Activated T-helper 9 cell treated with anti-CD3 and anti-CD28 coated beads, Interleukin-2, amount 50 U/mL, for 16 hours (primary cell): ENCODE measurements at places on chromosomes 12 and 14.

DNA sequence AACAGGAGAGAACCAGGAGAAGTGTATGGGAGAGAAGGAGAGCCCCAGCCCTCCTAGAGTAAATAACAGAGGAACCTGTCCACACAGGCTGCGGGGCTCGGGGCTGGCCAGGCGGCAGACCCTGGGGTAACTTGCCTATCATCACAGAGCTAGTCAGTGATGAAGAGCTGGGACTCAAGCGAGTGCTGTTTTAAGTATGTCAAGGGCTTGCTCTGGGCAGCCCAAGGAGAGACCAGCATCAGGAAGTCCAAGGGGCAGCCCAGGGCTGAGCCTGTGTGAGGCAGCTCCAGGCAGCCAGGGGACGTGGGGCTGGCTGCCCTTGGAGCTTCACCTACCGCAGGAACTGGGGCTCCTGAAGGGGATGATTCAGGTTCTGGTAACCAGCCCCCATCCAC is 10.0 kb downstream of the VWF start:
- DNase-seq, result no peak

GRCh38 chr12:102169922-102170621 is 27.6 kb downstream of the PMCH start:
- DNase-seq, result no peak

DNA sequence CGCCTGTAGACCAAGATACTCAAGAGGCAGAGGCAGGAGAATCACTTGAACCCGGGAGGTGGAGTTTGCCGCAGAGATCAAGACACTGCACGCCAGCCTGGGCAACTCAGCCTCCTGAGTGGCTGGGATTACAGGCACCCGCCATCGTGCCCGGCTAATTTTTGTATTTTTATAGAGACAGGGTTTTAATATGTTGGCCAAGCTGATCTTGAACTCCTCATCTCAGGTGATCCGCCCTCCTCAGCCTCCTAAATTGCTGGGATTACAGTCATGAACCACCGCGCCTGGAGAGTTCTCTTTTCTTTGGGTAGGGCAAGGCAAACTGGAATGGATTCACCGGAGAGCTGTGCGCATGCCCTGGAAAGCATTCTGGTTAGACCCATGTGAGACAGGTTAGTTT is 179.3 kb upstream of the ALG10B start:
- no peak for DNase-seq

DNA sequence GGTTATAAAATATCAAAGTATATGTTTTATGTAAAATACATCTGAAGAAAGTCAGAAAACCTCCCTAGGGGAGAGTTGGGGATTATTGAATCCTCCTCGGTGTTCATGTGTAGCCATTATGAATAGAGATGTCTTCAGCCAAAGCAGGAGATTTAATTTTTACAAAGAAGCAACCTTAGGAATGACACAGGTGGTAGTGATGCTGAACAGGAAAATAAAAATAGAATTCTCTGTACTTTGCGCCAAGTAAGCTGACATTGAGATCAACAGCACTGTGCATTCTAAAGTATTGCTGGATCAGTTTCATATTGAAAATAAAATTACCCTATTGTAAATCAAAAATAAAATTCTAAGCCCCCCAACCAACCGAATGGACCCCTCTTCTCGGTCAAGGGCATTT is 132.8 kb upstream of the TRHDE start:
- no peak for DNase-seq

DNA sequence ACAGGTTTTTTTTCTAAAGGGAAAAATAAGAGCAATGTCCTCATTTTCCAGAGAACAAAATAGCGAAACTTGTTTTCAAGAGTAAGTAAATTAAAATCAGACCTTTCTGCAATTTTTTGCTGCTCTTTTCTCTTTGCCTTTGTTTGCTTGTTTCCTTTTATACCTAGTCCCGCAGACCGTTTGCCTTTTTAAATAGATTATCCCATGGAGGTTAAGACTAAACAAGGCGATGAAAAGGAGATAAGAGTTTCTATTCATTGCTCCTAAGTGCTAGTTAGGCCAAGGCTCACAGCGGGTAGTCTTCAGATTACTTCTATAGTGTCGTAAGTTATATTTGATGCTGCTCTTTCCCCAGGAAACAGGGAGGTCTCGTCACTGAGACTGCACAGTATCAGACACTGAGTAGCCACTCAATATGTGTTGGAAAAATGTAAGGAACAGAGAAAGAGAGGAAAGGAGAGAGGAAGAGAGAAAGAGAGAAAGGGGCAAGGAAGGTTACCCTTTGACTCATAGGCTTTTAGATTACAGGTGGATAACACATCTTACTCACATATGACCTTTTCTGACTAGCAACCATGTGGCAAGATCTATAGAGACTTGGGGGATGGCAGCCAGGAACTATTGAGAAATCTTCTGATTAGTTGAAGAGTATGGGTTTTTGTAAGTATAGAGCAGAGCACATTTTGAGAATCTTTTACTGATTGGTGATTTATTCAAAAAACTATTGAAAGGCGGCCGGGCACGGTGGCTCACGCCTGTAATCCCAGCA is 107.5 kb upstream of the PARP11 start:
- DNase-seq, result no peak

DNA sequence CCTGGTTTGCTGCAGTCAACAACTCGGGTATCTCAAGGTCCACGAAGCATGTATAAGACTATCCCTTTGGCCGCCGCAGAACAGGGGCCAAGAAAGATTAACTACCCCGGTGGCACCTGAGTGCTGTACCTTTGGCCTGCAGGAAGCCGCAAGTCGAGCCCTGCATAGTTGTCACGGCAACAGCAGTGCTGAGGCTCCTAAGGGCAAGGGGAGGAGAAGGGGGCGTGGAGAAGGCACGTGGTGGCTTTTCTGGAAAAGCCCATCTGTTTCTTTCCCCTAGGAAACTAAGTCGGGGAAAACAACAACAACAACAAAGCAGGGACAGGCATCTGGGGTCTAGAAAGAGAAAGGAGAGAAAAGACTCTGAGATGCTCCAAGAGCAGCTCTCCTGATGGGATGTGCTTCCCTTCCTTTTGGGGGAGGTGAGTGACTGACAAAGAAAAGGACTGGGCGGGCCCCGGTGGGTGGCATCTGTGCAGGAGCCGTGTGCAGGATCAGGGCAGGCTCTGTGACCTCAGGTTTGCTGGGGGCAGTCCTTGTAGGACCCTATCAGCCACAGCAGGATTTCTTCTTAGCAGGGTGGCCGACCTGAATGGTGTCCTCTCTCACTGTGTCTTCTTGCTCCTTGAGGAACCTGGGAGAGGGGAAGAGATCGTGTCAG is 123.9 kb downstream of the PRMT8 start:
- no peak for DNase-seq

DNA sequence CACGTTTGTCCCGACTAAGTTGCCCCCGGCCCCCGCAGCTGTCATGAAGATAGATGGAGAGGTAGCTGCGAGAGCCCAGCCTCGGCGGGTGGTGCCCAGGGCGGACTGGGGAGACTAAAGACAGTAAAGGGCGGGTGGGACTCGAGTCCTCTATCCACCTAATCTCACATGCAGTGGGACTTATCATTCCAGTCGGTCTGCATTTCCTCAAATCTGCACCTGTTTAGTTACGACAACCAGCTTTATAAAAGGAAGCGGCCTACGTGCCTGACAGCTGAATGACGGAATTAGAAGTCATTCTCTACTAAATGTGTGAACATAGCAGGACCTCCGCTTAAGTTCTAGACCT is 109.8 kb upstream of the EGLN3 start:
- DNase-seq, result no peak

GRCh38 chr12:7645395-7646177 is 20.1 kb downstream of the APOBEC1 start:
- DNase-seq, result peak; percentile 2

- no peak for DNase-seq
Observed at GRCh38 chr14:47674543-47675465, 601 bp downstream of the MDGA2 start.

DNA sequence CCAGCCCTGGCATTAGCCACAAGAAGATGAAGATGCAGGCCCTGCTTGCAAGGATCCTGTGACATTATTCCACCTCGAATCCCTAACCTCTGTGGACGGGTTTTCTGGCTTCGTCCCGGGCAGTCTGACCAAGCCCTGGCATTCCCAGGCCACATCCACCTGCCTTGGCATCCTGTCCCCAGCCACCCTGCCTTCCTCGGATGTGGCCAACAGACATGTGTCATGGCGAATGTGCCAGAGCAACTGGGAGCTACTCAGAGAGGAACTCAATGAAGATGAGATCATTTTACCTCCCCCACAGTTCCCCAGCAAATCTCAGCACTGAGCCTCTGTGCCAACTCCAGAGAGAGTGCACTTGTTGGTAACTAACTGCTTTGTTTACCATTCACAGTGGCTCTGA is 33.5 kb upstream of the KCNA5 start:
- DNase-seq, result no peak

DNA sequence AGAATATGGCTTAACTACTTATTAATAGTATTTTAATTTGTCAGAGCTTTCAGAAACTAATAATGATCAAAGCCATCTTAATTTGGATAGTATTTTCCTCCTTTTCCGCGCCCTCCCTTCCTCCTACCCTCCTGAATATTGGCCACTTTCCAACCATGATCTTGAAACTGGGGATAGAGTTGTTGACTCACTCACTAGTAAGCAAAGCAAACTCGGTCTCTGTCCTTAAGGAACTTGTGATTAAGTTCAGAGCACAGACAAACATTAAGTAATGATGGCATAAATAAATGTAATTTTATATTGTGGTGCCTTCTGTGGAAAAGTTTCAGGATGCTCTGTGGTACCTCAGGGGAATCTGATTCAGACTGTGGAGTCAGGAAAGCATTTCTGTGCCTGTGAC is 75.7 kb downstream of the LRRK2 start:
- no peak for DNase-seq

DNA sequence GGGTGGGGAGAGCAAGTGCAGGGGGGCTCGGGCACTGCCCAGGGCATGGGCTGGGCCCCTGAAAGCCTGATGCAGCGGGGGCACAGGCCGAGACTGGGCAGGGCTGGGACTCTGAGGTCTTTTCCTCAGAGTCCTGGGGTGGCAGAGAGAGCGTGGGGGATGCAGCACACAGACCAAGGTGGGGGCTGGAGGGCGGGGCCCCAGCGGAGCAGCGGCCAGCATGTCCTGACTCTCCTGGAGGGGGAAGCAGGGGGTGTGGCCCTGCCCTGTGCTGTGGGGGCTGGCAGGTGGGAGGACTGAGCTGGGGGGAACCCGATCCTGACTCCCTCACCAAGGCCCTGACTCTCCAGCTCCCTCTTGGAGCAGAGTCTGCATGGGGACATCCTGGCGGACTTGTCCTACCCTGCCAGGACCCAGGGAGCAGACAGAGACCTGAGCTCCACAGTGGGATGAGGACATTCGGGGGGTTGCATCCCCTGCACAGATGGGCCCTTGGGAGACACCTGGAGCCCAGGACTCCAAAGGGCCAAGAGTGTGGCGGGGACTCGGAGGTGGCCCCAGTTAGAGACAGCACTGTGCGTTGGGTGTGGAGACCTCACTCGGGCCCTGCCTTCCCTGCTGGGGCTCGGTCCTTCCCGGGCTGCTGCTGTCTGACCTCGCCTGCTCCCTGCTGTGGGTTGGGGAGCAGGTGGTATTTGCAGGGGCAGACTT is 326.1 kb downstream of the TMEM121 start:
- DNase-seq, result no peak

DNA sequence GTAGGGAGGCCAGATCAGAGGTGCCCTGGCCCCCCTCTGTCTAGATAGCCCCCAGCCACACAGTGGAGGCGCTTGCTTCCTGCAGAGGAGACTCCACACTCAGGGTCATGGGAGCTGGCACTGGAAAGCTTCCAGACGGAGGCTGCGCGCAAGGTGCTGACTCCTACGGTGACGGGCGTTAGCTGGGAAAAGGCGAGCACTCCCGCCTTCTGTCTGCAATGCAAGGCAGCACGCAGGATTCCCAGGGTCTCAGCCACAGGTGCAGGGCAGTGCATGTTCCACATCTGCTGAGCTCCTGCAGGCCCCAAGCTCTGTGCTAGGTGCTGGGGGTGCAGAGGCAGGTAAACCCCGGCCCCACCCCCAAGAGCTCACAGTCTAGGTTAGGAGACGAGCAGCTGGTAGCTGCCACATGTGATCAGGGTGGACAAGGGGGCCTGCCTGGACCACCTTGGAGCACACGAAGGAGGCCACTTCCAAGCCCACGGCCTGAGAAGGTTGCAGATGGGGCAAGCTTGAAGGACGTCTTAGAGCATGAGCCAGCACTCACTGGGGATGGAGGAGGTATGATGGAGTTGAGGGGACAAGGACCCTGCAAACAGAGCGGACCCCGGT is 310.9 kb upstream of the DIO3 start:
- no peak for DNase-seq

DNA sequence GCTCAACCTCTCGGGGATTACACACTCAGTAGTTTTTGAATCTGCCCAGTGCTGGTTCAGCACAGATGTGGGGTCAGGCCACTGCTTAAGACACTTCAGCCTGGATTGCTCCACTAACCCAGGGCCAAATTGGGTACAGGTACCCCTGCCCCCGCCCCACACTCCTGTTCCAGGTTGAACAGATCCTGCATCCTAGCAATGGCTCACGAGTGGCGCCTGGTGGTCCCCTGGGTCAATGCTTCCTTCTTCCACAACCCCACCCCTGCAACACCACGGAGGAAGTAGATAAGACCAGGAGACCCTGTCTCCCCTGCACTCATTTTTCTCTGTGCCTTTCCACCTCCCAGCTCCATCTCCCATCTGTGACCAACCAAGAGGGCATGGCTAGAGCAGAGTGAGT is 108.4 kb downstream of the ESRRB start:
- no peak for DNase-seq

GRCh38 chr12:674272-674781 is 11.1 kb upstream of the NINJ2 start:
- DNase-seq, result peak; percentile 61

DNA sequence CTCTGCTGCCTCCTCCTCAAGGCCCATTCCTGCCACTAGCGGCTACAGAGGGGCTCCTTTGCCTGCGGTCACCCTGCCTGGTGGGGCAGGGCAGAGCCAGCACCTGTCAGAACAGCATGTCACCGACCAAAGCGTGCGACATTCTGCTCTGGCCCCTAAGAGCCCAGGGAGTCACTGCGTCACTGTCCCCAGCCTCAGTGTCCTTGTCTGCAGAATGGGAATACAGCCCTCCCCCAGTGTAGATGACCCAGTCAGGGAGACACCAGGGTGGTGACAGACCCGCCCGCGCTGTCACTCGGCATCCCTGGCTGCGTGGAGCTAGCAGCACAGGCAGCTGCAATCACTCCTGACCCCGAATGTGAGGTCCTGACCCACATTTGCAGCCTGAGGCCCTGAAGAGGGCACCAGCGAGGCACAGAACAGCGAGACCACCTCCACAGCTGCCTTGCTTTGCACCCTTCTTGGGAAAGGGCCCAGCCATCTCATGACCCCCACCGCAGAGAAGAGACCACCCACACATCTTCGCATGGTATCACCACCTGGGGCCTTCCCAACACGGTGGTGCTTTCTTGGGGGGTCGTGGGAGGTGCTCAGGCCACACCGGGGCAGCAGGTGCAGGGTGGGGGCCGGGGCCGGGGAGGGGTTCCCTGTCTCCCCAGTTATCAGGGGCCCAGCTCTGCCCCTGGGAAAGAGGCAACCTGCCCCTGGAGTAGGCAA is 2.5 kb downstream of the AHNAK2 start:
- DNase-seq, result no peak

- no peak for DNase-seq
Observed at GRCh38 chr12:1473418-1473817, 121.0 kb downstream of the FBXL14 start.
